Gastroesophageal sphincter (tissue), 4 donors: ENCODE measurements at places on chromosomes 11 and 22.

GRCh38 chr11:119375337-119376196 lies 5.9 kb downstream of the USP2 start:
- peak; percentile 79 for ATAC-seq

DNA sequence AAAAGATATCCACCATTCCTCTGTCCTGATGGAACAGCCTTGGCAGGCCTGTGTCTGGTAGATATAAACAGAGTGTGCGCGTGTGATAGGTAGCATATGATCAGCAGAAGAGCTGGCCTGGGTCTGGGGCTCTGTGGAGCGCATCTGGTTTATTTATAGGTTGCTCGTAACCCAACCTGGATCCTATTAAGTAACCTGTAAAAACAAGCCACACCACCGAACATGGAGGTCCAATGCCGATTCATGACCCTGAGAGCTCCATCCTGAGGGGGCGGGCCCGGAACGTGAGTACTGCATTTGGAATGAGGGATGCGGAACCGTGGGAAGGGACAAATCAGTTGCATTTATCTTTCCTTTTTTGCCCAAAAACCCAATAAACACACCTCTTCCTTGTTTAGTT lies 31.9 kb upstream of the APOL5 start:
- no peak for ATAC-seq

GRCh38 chr22:30810105-30810504 lies 115.4 kb downstream of the OSBP2 start:
- no peak for ATAC-seq

DNA sequence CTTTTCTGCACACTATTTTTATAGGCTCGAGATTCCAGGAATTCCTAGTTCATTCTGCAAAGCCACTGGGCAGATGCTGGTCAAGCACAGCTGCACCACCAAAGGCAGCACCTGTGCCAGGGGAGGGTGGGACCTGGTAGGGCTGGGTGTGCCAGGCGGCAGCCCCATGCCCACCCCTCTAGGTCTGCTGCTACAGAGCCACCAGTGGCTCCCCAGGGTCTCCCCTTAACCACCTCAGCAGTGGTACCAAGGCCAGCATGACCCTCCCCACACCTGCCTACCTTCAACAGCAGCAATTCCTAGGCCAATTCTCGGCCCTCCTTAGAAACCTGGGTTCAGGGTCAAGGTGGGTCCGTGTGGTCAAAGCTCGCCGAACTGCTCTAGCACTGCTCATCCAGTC lies 39.5 kb downstream of the PHF21B start:
- no peak for ATAC-seq

- ATAC-seq: no peak
Measured at GRCh38 chr22:40853333-40853732, 3.1 kb downstream of the ST13 start.

DNA sequence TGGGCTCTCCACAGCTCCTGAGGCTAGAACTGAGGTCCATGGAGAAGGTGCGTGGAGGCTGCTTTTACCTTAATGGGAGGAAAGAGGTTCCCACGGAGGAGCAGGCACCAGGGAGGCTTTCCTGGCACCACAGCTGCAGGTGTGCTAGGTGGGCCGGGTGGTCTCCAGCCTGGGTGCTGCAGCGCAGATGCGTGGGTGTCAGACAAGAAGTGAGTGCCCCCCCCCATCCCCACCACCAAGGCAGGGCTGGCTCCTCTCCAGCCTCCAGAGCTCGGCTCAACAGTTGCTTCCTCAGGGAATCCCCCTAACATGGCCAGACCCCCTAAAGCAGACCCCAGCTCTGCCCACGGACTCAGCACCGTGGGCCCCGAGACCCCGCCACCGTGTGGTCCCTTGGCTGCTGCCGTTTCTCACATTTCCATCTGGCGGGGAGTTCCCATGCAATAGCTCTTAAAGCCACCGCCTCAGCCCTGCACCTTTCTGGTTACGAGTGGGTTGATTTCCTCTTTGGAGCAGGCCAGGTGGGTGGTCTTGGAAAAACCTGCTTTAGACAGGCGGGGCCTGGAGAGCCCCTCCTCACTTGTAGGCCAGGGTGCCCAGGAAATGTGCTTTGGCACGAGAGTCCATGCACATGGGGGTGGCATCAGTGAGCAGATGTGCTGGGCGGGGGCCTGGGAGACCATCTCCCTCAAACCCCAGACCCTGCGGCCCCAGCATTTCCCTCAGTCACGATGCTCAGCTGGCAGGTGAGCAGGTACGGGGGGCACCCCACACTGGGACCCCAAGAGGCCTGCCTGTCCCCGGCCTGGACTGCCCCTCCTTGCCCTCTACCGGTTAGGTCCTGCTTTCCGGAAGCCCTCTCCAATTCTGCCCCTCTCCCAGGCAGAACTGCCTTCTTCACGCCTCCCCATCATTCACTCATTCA lies 93.7 kb downstream of the ARHGAP8 start:
- no peak for ATAC-seq

GRCh38 chr11:119210050-119210449 lies 3.9 kb downstream of the CBL start:
- no peak for ATAC-seq

DNA sequence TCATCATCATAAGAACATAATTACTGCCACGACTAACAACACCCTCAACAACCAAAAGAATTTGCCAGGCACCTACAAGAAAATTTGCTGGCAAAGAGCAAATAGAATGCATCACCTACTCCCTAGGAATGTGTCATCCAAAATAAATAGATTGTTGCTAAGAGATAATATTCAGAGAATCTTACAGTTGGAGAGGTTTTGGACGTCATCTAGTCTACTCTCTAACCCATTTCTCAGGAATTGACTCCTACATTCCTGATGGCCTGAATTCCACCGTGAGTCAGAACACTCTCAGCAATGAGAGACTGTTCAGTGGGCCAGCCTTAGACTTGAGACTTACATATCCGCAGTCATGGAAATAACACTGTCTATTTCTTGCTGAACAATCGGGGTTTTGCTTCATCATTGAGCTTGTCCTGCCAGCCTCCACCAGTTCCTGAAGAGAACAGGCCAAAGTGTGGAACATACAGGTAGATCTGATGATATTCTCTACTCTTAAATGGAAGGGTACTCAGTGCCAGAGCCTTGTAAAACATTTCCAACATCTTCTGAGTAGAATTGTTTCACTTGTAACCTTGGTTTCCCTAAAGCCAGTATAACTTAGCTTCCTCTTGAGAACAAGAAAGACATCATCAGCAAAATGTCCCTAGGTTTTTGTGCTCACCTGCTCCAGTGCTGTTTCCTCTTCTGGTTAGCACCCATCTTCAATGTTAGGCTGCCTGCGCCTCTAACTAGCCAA lies 8.3 kb downstream of the KIRREL3 start:
- no peak for ATAC-seq

- no peak for ATAC-seq
Measured at GRCh38 chr11:76361776-76362175, 19.2 kb downstream of the THAP12 start.

DNA sequence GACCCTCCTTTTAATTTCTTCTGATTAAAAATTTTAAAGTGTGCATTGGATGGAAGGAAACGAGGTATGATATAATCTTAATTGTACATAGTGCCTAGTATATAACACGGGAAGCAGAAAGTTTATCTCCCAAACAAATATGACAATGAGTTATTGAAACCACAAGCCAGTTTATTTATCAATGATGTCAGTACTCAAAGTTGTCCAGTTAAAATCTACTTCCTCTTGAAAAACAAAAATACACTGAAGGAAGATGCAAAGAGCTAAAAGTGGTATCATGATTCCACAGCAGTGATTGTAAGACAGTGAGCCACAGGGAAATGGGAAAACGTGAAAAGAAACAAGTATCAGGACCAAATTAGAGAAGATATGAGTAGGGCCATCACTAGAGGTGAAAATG lies 18.8 kb upstream of the OR5B21 start:
- ATAC-seq: no peak

DNA sequence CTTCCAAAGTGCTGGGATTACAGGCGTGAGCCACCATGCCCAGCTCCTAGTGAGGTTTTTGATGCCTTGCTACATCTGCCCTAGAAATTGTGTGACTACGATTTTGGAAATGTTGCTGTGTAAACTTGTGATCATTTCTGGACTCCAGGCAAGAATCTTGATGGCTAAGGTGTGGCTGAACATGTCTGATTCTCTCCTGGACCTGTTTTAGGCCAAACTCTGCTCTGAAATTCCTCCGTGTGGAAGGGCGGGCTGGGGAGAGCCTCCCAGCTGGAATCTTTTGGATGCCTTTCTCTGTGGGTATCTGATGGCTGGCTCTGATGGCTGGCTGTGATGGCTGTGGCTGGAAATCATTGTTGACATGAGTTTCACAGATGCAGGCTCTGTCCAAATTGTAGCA lies 8.2 kb downstream of the PNPLA3 start:
- no peak for ATAC-seq

- no peak for ATAC-seq
Measured at GRCh38 chr11:10666556-10667520, 26.7 kb downstream of the IRAG1 start.

GRCh38 chr22:48153726-48154125 lies 1391.3 kb downstream of the TBC1D22A start:
- ATAC-seq: no peak

DNA sequence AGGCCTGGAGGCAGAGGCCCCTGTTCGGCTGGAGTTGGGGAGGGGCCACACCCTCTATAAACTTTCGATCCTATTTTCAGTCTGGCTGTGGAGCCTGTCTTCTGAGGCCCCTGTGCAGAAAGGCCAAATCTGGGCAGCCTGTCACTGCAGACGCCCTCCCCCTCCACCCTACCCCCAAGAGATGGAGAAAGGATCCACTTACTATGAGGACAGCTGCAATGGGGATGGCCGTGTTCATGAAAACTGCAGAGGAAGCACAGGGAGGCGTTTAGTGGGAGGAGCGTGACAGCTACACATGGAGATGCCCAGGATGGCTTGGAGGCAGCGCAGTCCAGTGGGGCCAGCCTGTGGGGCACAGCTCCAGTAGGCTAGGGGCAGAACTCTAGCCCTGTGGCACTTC lies 43.5 kb upstream of the KCNJ11 start:
- ATAC-seq: no peak

DNA sequence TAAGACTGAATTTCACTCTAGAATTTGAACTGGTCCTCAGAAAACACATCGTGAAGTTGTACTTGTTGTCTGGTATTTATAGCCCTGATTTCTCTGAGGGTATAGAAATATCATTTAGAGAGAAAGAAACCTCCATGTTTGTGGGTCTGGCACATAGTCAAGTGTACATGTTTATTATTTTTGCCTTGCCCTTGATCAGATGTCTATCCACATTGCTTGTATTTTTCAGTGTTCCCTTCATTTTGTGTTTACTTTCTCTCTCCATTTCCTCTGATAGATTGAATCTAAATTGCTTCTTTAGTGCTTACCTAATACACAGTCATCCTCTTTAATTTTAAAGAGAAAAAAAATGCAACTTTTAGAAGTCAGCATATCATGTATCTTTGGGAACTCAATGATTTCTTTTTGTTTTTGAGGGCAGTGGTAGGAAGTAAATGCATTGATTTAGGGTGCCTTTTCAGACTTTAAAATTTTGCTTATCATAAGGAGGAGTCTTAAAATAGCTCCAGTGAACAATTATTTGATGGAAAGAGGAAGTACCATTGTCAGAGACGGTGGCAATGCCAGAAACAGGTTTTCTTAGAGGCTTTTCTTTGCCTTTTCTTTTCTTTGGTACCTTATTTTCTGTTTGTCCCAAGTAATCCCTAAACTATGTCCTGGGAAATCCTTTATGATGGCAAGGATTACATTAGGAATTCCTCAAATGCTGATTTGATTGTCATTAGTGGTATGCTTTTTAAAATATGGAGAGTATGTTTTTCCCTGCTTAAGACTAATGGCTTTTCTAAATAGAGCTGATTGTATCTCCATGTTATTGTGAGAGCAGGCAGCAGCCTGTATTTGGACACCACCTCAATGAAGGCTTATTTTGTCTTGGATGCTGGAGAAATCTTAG lies 29.8 kb upstream of the TECTA start:
- ATAC-seq: no peak

DNA sequence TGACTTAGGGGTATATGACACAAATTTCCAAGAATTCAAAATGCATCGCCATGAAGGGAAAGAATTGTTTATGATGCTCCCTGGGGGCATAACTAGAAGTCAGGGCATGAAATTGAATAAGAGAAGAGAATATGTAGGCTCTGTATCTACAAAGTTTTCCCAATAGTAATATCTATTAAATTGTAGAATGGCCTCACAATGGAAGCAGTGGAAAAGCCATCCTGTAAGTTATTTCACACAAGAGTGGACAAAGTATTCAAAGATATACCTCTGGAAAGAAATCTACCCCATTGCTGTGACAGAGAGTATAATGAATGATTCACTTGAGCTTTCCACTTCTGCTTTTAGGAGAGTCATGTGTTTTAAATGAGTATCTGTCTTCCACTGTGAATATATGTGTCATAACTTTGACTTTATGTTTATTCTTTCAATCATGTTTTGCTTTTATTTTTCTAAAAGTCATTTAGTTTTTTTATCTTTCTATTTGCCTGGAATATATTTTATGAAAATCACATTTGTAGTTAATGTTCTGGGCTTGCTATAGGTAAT lies 65.7 kb upstream of the DDI1 start:
- ATAC-seq: no peak

- ATAC-seq: no peak
Measured at GRCh38 chr11:23021287-23021863, 161.1 kb upstream of the CCDC179 start.

- ATAC-seq: no peak
Measured at GRCh38 chr22:36405671-36406538, 18.1 kb upstream of the MYH9 start.

GRCh38 chr22:20240447-20240764 lies 27.7 kb downstream of the RTN4R start:
- no peak for ATAC-seq

GRCh38 chr11:131807876-131808275 lies 437.5 kb downstream of the NTM start:
- ATAC-seq: no peak

DNA sequence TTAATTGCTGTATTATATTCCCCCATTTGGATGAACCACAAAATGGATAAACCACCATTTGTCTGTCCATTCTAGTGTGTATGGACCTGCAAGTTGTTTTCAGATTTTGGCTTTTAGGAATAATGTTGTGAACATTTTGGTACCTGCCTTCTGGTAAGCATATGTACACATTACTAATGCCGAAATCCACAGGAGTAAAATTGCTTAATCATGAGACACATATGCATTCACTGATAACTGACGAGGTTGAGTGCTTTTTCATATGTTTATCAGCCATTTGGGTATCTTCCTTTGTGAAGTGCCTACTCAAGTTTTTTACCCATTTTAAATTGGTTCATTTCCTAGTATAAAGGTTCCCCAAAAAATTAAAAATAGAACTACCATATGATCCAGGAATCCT lies 34.2 kb downstream of the OSBP2 start:
- ATAC-seq: no peak

- no peak for ATAC-seq
Measured at GRCh38 chr11:47860536-47860935, 12.4 kb upstream of the NUP160 start.

DNA sequence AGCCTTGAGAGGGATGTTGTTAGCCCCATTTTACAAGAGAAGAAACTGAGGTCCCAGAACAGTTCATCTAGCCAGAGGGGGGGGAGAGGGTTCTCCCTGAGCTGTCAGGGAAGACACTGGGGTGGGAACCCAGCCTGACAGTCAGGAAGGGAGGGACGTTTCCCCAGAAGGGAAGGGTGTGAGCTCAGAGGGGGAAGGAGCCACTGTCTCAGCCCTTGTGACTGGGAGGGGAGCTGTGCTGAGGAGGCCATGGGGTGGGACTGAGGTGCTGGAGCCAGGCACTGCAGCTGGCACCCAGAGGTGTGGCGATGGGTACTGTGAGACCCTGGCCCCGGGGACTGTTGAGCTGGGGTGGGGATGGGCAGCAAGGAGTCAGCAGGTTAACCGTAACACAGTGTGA lies 35.7 kb downstream of the DAGLA start:
- ATAC-seq: no peak

GRCh38 chr22:37242395-37242918 lies 1.6 kb downstream of the RAC2 start:
- ATAC-seq: peak; percentile 56

- ATAC-seq: no peak
Measured at GRCh38 chr11:118715837-118716260, 36.4 kb upstream of the TREH start.
